ENCODE measurements at places on chromosomes 6 and 20. TPM values are rescaled to one million over a fixed set of nuclear protein-coding genes. Genes with fewer than 3 reads are reported as not detected.
A peak's percentile ranks its signal among the peaks of the same experiment; 100 is the strongest.

DNA sequence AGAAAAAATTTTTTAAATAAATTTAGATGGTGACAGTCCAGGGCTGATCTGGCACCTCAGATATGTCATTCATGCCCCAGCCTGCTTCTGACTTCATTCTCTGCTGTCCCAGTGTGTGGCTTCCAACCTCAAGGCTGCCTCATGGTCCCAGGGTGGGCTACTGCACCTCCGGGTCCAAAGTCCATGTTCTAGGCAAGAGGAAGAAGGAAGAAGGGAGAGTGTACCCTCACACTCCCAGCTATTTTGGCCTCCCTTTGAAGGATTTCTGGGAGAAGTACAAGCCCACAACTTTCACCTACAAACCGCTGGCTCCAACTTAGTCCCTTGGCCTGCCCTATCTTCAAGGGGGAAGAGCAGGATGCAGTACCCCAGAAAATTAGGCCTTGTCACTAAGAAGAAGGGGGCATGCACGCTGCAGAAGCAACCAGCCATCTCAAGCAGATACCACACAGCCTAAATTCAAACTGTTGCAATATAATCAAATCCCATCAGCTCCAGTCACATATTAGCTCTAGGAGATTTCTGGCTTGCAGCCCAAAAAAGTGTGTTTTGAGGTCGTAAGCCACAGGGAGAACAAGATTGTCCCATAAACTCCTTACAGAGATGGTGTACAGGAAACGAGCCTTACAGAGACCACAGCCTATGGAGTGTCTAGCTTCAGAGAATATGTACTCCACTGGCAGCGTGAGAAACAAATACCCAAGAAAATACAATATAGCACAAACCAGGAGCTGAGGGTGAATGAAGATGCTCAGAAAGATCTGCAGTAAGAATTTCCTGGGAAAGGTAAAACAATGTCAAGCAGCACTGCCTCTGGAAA, 906 bp upstream of the BTN3A2 start:
- DNase-seq = no peak
- H3K4me3 ChIP-seq = peak overlapping the region; percentile 59

DNA sequence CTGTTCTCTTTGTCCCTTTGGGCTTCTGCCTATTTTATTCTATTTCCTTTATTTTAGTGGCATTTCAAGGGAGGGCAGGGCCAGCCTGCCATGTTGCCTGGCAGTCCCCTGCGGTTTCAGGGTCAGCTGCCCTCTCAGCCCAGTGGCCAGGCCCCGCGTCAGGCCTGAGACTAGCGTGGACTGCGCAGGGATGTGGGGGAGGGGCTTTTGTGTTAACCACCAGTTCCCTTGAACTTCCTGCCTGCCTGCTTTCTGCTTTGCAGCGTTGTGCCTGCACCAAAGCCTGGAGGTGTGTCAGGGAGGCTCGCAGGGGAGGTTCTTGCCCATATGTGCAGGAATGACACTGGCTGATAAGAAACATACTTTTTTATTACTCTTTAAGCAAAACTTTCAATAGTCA, 157.6 kb downstream of the SLC35B3 start:
- no peaks in the 10 kb centered on the region for H3K27me3 ChIP-seq
- H3K4me3 ChIP-seq = no peak overlapping the region
- H3K36me3 ChIP-seq = no peaks in the 10 kb centered on the region
- no peak overlapping the region for H3K27ac ChIP-seq

- no peaks in the 10 kb centered on the region for H3K36me3 ChIP-seq
- no peaks in the 10 kb centered on the region for H3K4me1 ChIP-seq
- H3K4me3 ChIP-seq = no peak overlapping the region
- no peaks in the 10 kb centered on the region for H3K27me3 ChIP-seq
- DNase-seq = no peak
- H3K27ac ChIP-seq = no peak overlapping the region
Measured at GRCh38 chr6:39200498-39201020, 28.7 kb downstream of the KCNK5 start.

GRCh38 chr20:37305079-37305478, 15.6 kb downstream of the MANBAL start:
- peak; percentile 27 for DNase-seq
- no peaks in the 10 kb centered on the region for H3K27me3 ChIP-seq
- peaks cover 45% of the 10 kb centered on the region for H3K4me1 ChIP-seq
- peaks cover 11% of the 10 kb centered on the region for H3K36me3 ChIP-seq
- H3K4me3 ChIP-seq = no peak overlapping the region
- H3K27ac ChIP-seq = no peak overlapping the region

DNA sequence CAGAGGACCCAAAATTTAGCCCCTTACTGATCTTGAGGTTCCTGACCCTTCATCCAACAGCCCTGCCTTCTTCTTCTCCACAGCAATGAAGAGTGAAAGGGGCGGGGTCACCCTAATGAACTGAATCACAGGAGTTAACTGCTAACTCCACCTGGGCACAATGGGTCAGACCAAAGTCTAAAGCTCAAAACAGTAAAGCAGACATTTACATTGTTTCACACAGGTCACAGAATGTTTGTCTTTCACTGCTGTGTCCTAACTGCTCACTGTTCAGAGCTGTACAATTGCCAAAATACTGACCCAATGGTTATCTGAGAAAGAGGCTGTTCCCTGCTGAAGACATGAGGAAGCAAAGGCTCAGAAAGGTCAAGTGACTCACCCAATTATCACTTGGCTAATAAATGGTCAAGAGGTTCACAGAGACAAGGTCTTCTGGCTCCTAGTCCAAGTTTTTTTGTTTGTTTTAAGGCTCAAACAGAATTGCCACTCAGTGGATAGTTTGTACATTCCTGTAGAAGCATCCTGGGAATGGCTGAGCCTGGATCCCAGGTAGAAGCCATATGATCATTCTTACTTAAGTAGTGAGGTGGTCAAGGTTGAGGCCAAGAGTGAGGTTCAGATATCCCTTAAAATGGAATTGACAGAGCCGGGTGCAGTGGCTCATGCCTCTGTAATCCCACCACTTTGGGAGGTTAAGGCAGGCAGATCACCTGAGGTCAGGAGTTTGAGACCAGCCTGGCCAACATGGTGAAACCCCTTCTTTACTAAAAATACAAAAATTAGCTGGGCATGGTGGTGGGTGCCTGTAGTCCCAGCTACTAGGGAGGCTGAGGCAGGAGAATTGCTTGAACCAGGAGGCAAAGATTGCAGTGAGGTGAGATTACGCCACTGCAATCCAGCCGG, 35.1 kb upstream of the FAM83C start:
- H3K4me1 ChIP-seq = peaks cover 42% of the 10 kb centered on the region
- H3K27ac ChIP-seq = no peak overlapping the region
- no peaks in the 10 kb centered on the region for H3K36me3 ChIP-seq
- H3K27me3 ChIP-seq = no peaks in the 10 kb centered on the region
- H3K4me3 ChIP-seq = no peak overlapping the region

DNA sequence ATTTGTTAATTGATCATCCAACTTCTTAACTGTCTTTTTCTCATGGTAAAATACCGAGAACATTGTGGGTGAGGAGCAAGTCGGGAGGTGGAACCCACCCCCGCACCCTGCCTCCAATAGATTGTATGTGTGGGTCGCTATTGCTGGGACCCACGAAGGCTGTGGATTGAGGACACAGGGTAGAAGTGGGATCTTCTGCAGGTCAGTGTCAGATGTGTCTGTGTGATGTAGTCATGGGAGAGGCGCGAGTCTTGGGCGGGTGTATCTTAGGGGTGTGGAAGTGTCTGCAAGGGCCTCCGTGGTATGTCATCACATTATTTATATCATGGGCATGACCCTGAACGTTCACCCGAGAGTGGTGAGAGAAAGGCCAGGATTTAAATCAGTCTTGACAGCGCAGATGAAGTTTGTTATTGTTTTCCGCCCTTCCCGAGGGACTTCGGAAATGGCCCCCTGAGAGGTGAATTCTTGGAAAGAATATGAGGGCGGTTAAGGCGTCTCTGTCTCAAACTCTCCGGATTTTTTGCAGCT, 472 bp upstream of the PAQR8 start:
- H3K4me1 ChIP-seq = peaks cover 66% of the 10 kb centered on the region
- no peaks in the 10 kb centered on the region for H3K36me3 ChIP-seq
- peak overlapping the region; percentile 72 for H3K27ac ChIP-seq
- H3K27me3 ChIP-seq = no peaks in the 10 kb centered on the region
- peak overlapping the region; percentile 87 for H3K4me3 ChIP-seq

DNA sequence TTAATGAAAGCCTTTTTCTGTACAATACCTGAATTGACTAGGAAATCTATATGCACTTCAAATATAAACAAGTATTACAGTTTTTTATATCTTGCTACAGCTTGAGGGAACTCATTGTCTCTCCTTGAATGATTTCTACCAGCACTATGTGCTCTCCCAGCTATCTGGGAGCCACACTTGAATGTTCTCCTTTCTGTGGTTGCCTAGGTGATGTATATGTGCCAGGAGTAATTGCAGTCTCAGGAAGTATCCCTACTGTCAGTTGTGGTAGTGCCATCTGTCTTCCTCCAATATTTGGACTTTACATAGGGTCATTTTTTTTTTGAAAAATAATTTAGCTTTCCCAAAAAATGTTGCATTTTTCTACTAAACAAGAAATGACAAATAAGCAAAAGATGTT, 288.0 kb upstream of the PLCB4 start:
- no peak overlapping the region for H3K4me3 ChIP-seq
- no peaks in the 10 kb centered on the region for H3K36me3 ChIP-seq
- DNase-seq = no peak
- H3K27me3 ChIP-seq = no peaks in the 10 kb centered on the region
- H3K4me1 ChIP-seq = peaks cover 36% of the 10 kb centered on the region
- H3K27ac ChIP-seq = no peak overlapping the region

DNA sequence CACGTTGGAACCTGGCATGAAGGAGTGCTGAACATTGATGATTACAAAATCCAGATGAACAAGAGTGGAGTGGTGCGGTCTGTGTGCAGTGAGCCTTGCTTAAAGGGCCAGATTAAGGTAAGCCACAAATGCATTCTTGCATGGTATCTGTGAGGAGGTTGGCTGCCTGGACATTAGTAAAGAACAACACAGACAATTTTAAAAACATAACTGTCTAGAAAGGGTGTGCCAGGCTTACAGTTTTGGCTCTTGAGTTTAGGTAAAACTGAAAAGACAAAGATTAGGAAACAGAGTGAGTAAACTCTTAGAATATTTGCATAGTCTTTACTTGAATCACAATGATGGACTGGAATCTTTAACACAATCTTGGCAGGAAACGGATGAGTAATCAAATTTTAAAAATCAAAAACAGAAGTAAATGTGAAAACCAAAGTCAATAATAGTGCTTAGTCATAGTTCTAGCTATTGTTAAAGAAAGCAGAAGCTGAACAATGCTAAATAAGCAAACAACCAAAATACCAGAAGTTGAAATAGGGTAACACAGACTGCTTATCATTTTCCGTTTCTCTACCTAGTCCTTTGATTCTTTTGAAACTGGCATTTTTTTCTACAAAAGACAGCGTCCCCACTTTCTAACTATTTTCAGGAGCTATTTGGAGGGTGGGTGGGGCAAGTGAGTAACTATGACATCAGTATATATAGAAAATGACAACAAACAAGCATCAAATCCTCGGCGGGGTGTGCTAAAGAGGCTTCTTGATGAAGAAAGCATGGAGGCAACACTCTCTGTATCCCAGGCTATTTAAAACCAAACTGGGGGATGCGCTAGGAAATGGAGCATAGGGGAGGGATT, 185.8 kb upstream of the RAB32 start:
- peak overlapping the region; percentile 13 for H3K27ac ChIP-seq
- DNase-seq = no peak
- H3K36me3 ChIP-seq = no peaks in the 10 kb centered on the region
- H3K27me3 ChIP-seq = no peaks in the 10 kb centered on the region
- H3K4me3 ChIP-seq = no peak overlapping the region
- H3K4me1 ChIP-seq = peaks cover 17% of the 10 kb centered on the region

GRCh38 chr6:30283761-30284160, 43.0 kb upstream of the TRIM39 start:
- no peak for DNase-seq
- no peaks in the 10 kb centered on the region for H3K4me1 ChIP-seq
- no peak overlapping the region for H3K27ac ChIP-seq
- H3K27me3 ChIP-seq = no peaks in the 10 kb centered on the region
- H3K36me3 ChIP-seq = no peaks in the 10 kb centered on the region

Gene MAVS
- 29.4 TPM for total RNA-seq

Gene EDN1
- total RNA-seq = 8.0 TPM

Gene SMOC2
- 36.4 TPM for total RNA-seq

Gene MOCS3
- 3.5 TPM for total RNA-seq

Gene L3MBTL3
- 3.5 TPM for total RNA-seq

Gene LAMP5
- total RNA-seq = 3.6 TPM

Gene TEAD3
- 50.4 TPM for total RNA-seq

All from sigmoid colon (tissue), 7 donors.